ENCODE measurements at places on chromosomes 12 and 14.

- DNase-seq, result no peak
These were observed 45.8 kb downstream of the HSD17B6 start for GRCh38 chr12:56808954-56809353.

DNA sequence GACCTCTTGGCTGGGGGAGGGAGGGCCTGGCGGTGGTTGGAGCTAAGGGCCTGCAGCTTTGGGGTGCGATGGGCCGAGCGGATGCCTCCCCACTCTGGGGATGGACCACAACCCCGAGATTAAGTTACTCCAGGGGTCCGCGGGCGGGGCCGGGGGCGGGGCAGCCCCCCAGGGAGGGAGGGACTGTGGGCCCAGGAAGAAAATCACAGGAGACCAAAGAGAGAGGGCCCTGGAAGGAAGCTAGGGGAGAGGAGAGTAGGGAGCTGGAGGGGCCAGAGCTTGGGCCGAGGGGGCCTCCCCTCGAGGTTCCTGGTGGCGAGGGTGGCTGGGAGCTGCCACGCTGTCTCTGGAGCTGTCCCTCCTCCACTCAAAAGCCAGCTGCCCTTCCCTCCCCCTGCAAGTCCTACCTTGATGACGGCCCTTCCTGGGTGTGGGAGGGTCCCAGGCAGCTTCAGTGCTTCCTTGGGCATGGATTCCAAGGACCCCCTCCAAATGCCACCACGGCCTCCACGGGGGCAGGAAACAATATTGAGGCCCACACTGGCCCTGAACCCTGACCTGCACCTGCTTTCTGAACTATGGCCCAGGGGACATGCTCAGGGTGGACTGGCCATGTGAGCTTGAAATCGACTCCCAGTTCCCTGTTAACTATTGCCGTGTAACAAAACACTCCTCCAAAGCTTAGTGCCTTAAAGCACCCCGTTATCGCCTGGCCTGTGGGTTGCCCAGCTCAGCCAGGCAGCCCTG lies 610 bp upstream of the NUDT14 start:
- no peak for DNase-seq

DNA sequence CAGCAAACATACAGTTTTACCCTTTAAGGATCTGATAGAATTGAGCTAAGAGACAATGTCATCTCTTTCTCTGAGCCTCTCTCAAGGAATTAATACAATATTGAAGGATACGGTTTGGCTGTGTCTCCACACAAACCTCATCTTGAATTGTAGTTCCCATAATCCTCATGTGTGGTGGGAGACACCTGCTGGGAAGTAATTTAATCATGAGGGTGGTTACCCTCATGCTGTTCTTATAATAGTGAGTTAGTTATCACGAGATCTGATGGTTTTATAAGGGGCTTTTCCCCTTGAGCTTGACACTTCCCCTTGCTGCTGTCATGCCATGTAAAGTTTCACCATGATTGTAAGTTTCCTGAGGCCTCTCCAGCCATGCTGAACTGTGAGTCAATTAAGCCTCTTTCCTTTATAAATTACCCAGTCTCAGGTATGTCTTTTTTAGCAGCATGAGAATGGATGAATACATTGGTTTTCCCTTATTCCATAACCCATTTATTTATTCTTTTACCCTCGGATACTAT lies 47.6 kb downstream of the TMEM30B start:
- DNase-seq, result no peak

GRCh38 chr12:79327465-79327864 lies 363.3 kb downstream of the PAWR start:
- no peak for DNase-seq

DNA sequence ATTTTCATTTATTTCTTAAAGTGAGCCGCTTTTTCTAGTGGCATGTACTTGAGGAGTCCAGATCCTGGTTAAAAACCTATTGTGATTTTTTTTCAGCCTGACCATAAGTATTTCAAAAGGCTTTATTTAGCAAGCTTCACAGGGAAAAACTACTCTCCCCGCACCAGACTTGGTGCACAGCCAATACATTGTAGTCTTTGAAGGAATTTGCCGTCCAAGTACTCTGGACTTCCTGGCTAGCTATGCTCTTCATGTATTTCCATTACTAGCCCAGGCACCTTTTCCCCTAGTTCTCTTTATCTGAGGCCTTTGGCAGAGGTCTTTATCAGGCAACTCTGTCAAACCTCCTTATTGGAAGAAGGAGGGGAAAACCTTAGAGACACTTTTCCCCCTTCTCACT lies 234.7 kb downstream of the CCDC91 start:
- DNase-seq, result peak; percentile 92

- DNase-seq, result no peak
These were observed 56.1 kb downstream of the ADGRD1 start for GRCh38 chr12:131009595-131010395.

DNA sequence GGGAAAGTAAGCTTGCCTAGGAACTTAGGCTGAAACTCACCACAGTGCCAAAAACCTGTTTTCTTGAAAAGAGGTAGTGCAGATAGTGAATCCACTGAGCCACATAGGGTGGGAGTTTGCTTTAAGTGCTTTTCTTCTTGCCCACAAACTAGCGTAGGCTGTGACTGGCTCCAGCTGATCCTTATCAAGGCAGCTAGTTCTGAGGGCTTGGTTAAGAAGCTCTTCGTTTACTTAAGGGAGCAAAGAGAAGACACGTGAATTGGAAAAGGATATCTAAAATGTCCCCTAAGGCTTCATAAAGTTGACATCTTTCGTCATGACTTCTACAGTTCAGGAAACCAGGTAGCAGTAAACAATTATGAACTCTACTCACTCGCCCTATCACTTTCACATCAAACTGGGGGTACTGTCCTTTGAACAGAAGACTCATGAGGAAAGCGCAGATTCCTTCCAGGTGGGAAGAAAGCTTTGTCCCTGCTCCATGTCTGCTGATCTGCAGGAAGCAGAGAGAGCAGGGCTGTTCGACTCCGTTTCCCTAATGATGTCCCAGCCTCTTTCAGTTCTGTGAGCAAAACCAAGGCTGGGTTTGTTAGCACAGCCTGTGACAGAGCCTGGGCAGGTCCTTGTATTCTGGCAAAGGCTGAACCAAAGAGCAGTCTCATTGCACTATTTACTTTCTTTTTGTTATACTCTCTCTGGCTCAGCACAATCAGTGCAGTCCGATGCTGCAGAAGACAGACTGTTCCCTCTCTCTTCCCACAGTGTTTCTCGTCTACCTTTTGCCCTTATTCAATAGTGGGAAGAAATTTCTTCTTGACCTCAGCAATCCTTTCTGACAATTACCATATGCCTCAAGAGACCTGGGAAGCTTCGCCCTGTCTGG lies 93.5 kb upstream of the ETV6 start:
- no peak for DNase-seq

DNA sequence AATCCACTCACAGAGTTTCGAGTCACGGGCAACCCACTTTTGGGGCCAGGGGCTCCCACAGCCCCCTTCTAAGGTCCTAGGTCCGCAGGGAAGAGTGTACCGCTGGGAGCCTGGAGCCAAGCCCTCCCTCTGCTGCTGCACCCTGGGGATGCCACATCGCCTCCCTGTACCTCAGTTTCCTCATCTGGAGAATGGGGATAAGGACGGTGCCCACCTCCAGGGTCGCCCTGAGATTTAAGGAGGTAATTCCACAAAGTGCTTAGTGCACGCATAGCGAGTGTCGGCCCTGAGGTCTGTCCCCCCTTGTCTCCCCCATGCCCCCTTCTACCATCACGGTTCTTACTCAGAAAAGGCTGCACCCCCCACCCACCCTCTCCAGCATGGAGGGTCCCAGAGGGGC lies 35.5 kb downstream of the NCOR2 start:
- no peak for DNase-seq

DNA sequence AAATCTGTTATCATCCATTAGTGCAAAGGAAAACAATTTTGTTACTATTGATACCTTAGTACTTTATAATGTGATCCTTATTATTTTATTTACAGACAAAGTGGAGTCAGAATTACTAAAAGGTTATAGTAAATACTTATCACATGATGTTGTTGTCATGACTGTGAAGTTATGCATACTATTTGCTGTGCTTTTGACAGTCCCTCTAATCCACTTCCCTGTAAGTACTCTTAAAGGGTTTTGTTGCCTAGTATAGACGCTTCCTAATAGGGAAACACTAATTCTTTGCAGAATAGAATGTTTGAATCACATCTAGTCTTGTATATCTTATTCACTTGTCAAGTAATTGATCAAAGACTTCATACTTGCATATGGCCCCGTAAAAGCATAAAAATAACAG lies 69.4 kb downstream of the SLC38A6 start:
- no peak for DNase-seq

GRCh38 chr14:99516156-99516870 lies 35.1 kb downstream of the CCNK start:
- DNase-seq, result no peak

- peak; percentile 51 for DNase-seq
These were observed 2.0 kb downstream of the EEA1 start for GRCh38 chr12:92927055-92927435.

- no peak for DNase-seq
These were observed 5.4 kb upstream of the RNU6-8 start for GRCh38 chr14:32208490-32208889.

- peak; percentile 38 for DNase-seq
These were observed 212.0 kb downstream of the PTPRO start for GRCh38 chr12:15534322-15534721.

- DNase-seq, result no peak
These were observed 2.7 kb downstream of the GALNT9 start for GRCh38 chr12:132326646-132327045.

- DNase-seq, result no peak
These were observed 76.3 kb downstream of the MIA2 start for GRCh38 chr14:39310051-39310450.

DNA sequence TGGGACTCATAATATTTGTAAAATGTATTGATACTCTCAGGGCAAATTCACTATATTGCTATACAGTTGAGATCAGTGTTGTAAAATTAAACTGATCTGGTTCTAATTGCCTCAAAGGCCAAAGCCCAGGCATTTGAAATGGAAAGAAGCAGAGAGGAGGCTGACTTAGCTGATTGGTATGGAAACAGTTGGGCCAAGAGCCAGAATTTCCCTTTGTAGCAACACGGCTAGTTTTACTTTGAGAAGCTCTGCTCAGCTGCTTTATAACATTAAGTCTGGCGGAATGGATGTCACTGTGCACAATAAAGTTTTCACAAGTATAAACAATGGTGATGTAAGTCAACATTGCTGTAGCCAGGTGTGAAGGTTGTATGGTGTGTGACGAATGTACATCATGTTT lies 186.4 kb downstream of the MSRB3 start:
- peak; percentile 93 for DNase-seq

GRCh38 chr14:36647824-36648753 lies 13.6 kb upstream of the PAX9 start:
- DNase-seq, result peak; percentile 26

GRCh38 chr14:105399466-105399775 lies 1.1 kb downstream of the TEX22 start:
- no peak for DNase-seq

DNA sequence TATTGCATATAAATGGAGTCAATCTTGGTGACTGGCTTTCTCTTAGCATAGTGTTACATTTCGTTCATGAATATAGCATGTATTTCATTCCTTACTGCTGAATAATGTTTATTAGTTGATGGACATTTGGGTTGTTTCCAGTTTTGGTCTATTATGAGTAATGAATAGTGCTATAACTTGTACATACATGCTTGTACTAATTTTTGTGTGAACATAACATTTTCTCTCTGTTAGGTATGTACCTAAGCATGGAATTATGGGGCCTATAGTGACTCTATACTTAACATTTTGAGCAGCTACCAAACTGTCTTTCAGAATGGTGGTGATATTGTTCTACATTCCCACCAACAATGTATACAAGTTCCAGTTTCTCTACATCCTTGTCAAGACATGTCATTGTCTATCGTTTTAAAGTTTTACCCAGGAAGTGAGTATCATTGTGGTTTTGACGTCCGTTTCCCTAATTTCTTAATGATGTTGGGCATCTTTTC lies 23.1 kb downstream of the ATP2A2 start:
- DNase-seq, result peak; percentile 60

GRCh38 chr14:61511558-61511948 lies 183.8 kb upstream of the HIF1A start:
- DNase-seq, result no peak

GRCh38 chr14:47539031-47539461 lies 136.4 kb downstream of the MDGA2 start:
- no peak for DNase-seq

- no peak for DNase-seq
These were observed 64.4 kb downstream of the ARF6 start for GRCh38 chr14:49957089-49957852.

- DNase-seq, result peak; percentile 75
These were observed 143.1 kb upstream of the SLC16A7 start for GRCh38 chr12:59452746-59453145.

GRCh38 chr12:109840305-109841074 lies 7.3 kb upstream of the TRPV4 start:
- no peak for DNase-seq

GRCh38 chr12:104132351-104132956 lies 5.6 kb downstream of the NFYB start:
- DNase-seq, result no peak

- no peak for DNase-seq
These were observed 901 bp downstream of the B3GNT4 start for GRCh38 chr12:122204167-122205052.

- peak; percentile 76 for DNase-seq
These were observed 3.9 kb downstream of the DDN start for GRCh38 chr12:48995086-48995879.

DNA sequence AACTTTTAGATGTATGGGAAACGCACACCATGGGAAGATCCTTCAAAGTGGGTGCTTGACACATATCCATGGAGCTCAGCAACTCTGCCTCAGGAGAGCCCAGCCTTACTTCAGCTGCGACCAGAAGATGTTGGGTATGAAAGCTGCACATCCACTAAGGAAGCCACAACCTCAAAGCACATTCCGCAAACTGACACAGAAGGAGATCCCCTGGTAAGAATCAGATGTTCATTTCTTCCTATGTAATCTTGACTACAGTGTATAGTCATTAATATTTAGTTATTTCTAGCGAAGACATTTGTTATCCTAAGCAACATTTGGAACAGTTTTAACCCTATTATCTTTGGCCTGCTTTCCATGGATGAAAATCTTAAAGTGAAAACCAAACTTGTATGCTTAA lies 374.2 kb downstream of the NAV3 start:
- DNase-seq, result peak; percentile 46

GRCh38 chr14:92258934-92259333 lies 64.0 kb upstream of the SLC24A4 start:
- no peak for DNase-seq

GRCh38 chr14:55957950-55958349 lies 160.3 kb upstream of the PELI2 start:
- no peak for DNase-seq

- DNase-seq, result no peak
These were observed 27.2 kb downstream of the ARID2 start for GRCh38 chr12:45756666-45757065.

GRCh38 chr12:122023339-122024131 lies 1.9 kb downstream of the BCL7A start:
- peak; percentile 82 for DNase-seq
